ENCODE measurements at places on chromosomes 7 and 10.

DNA sequence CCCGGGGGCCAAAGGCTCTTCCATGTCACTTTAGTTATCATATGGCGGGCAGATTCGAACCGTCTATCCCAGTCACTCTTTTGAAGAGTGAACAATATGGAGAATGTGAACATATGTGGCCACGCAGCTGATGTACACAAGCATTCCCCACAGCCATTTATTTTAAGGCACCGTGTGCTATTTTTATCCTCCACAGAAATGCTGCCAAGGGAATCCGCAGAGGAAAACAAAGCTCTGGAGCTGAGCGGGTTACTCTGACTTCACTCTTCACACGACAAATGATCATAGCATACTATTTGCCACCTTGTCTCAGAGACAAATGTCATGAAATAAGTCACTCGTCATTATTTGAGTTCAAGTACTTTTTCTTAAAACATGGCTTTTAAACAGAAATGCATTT lies 100.3 kb downstream of the CTBP2 start:
- DNase-seq = no peak

DNA sequence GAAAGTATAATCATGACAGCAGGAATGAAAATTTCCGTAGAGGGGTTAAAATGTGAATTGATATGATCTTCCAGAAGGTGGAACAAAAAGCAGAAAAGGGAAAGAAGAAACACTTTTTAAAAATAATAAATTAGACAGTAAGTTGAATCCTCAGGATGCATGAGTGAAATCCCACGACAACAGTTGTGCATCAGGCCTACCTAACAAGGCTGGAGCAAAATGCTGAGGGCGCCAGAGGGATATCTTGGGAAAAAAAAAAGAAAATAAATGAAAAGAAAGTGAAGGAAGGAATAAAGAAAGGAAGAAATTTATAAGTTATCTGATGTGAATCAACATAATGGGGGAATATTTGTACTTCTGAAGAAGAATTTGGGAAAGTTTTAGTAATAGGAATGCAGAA lies 13.0 kb upstream of the HUS1 start:
- no peak for DNase-seq

- DNase-seq = no peak
Observed at GRCh38 chr7:135918134-135918533, 59.0 kb downstream of the MTPN start.

DNA sequence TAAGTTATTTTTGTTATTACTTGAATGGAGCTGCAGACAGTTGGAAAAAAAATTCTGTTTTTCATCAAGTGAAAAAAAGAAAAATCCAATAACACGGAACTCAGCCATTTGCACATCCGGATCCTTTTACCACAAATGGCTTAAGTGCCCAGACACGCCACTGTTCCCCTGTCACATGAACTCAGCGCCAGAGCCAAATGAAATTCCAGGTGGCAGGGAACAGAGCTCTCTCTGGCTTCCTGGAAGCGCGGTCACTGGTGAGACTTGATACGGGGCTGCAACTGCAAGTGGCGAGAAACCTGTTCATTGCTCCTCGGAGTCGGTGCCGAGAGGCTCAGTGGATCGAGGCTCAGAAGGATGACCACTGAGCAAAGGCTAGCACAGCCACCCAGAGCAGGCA lies 60.8 kb upstream of the NPTX2 start:
- DNase-seq = no peak

- no peak for DNase-seq
Observed at GRCh38 chr10:51707392-51707791, 8.0 kb upstream of the CSTF2T start.
